NCI-H187 treated with DMSO at 0.1 percent for 48 hours (cell line): ENCODE measurements at places on chromosomes 1 and 21.

- DNase-seq, result no peak
Measured at GRCh38 chr1:159939678-159940002, 5.8 kb downstream of the IGSF9 start.

DNA sequence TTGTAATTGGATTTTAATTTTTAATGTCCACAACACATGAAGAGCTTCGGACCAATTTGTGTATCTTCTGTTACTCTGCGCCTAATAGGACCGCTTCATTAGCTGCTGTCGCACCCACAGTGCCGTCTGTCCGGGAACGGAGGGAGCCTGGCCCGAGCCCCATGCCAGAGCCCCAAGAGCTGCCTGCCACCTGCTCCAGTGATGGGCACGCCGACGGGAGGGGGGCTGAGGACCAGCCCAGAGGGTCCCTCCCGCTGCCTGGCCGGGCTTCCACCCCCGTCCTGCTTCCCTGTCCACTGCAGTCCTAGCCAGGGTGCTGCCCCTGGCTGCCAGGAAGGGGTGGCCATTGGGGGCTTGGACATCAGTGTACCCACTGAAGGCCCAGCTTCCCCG is 30.3 kb upstream of the PLCH2 start:
- no peak for DNase-seq

- DNase-seq, result no peak
Measured at GRCh38 chr1:186139701-186140100, 235.4 kb downstream of the TPR start.

DNA sequence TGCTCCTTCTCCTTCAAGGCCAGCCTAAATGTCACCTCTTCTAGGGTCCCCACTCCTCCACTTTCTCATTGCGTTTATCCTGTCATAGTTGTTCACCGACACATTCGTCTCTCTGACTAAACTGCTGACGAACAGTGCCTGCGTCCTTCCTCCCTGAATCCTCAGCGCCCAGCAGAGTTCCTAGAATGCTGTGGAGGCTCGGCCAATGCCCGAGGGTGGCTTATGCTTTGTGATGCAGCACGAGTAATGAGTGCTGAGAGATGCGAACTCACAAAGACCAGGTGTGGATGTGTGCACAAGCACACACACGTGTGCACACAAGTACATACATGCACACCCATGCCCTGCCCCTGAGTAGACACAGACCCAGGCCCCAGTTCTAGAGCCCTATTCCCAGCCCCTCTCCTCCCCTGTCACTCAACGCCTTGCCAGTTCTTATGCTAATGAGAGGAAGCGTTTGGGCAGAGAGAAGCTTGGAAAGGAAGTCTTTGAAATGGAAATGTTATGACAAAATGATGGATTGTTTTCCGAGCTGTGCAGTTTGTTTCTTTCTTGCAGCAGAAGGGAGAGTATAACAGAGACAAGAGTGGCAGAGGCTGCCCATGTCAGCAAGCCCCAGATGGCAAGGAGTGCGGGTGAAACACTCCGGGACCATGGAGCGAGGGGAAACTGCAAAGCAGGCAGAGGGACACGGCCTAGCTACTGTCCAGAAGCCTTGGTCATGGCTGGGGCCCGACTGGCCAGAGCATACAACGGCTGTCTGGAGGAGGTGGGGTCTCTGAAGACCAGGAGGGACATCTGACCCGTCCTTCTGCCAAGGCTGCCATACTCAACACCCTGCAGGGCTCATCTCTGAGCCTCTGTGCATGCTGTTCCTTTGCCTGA is 24.2 kb downstream of the KCNA10 start:
- no peak for DNase-seq

GRCh38 chr1:209266590-209267205 is 316.8 kb upstream of the CAMK1G start:
- no peak for DNase-seq

DNA sequence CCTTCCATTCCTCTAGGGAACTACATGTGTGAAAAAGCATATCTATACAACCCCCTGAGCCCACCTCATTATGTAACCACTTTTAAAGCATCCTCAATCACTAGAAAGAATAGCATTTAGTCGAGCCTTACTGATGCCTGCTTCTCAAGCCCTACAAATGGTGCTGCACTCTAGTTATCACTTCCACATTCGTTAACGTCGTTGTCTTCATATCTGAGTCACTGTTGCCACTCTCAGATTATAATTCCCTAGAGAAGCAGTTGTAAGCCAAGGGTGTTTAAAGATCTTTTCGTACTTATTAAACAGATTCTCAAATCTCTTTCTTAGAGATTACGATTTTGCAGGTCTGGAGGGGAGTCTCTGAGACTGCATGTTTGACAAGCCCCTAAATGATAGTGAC is 16.5 kb downstream of the ATP1B1 start:
- no peak for DNase-seq

- DNase-seq, result peak; percentile 54
Measured at GRCh38 chr1:229148041-229148671, 122.8 kb upstream of the RAB4A start.

GRCh38 chr1:212367474-212368072 is 47.1 kb downstream of the PACC1 start:
- no peak for DNase-seq

DNA sequence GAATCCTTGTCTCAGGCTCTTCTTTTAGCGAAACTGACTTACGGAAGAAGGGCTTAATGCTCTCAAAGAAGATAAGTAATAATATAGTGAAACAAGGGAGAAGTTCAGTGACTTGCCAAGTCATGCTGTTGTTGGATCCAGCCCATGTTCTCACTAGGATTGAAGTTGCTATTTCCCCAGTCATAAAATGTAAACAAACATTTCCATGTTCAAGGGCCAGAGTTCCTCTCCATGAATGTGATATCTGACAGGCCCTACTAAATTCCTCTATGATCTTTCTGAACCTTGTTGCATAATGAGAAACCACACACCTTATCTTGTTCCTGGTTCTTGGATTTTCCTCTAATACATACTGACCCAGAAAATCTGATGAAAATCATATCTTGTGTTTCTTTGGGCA is 876.5 kb upstream of the B3GALT2 start:
- DNase-seq, result no peak

DNA sequence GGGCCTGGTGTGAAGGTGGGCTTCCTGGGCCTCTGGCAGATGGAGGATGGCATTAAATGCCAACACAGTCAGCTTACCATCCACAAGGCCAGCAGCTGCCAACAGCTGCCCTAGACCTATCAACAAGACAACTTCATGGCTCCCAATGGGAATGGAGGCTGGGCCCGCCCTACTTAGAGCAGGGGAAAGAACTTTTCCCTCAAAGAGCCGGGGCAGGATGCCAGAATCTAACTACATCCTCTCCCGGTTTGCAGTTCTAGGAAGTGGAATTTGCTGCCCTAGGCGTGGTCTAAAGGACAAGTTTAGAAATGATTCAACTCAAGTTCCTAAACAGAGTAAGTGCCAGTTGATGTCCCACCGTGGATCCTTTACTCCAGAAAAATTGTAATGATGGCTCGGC is 13.1 kb downstream of the ICMT start:
- DNase-seq, result no peak

- no peak for DNase-seq
Measured at GRCh38 chr1:239662950-239663349, 276.6 kb downstream of the CHRM3 start.

- no peak for DNase-seq
Measured at GRCh38 chr21:44024257-44024656, 12.1 kb downstream of the TRAPPC10 start.

GRCh38 chr1:245608271-245608670 is 453.5 kb downstream of the KIF26B start:
- DNase-seq, result no peak

DNA sequence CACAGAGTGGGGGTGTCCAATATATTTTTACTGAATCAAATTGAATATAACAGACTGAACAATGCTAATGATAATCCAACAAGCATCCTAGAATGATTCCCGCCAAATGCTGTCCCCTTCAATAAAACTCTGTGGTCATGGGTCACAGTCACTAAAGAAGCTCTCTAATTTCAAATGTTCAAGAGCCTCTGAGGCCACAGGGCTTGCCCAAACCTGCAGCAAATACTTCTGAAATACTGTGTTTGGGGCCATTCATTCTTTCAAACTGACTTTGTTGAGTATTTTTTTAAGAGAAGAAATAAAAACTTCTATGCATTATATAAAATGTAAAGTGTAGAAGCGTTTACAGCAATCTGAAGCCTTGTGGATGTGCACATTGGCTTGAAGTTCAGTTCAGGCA is 7.6 kb upstream of the BEND5 start:
- no peak for DNase-seq

DNA sequence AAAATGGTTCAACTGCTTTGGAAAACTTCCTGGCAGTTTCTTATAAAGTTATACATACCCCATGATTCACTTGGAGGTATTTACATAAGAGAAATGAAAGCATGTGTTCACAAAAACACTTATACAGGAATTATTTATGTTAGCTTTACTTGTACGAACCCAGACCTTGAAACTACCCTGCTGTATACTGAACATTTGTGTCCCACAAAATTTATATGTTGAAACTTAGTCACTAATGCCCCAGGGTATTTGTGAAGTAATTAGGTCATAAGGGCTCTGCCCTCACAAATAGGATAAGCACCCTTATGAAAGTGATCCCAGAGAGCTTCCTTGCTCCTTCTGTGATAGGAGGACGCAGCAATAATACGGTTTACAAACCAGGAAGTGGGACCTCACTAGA is 42.7 kb upstream of the B3GALT2 start:
- no peak for DNase-seq

GRCh38 chr1:76546354-76546933 is 320.8 kb upstream of the ST6GALNAC5 start:
- DNase-seq, result no peak

DNA sequence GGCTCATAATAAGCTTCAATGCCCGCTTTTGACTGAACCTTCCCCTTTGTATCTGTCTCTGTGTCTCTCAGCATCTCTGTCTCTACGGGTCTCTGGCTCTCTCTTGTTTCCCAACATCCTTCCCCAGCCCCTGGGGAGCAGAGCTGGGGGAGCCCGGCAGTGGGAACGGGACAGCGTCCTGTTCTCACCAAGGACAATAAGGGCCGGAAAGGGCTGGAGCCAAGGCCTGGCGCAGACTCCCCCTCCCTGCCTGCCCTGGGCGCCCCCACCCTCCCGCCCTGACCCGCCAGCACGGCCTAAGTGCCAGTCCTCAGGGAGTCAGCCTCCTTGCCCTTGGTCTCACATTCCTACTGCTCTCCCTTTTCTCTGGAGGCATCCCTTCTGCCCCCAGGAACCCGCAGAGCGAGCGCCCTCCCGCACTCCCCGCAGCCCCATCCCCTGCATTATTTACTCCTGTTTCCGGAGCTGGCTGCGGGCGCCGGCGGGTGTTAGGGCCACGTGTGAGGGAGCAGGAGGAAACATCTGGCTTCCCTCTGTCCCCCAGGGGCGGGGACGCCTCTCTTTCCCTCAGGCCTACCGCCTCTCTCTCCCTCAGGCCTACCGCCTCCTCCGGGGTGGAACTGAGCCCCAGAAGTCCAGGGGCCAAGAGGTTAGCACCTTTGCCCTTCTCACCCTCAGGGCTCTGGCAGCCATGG is 6.5 kb downstream of the KRTCAP2 start:
- no peak for DNase-seq

GRCh38 chr1:57307392-57308170 is 116.3 kb downstream of the DAB1 start:
- no peak for DNase-seq

DNA sequence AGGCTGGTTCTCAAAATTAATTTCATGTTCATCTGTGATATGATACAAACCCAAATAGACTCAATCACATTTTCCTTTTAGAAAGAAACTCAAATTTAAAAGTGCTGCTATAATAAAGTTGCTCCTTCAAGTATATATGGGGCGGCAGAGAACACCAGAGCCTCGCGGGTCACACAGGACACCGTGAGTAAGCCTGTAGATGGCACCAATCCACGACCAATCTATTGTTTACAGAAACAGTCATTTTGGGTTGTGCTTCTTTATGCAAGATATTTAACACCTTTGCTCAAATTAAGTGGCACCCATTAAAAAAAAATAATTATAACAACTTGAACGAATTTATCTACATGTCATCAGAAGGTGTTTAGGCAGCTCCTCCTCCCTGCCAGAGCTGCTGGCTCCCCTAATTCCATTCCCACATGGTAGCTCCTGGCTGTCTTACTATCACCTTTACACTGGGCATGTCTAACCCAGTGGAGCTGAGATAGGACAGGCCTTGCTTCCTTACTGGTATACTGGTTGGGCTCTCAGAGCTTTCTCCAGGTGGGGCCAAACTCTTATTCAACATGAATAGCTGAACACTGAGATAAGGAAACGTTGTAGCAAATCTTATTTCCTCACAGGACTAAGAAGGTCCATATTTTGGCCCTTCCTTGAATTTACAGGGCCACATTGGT is 287.0 kb downstream of the SDCCAG8 start:
- no peak for DNase-seq

DNA sequence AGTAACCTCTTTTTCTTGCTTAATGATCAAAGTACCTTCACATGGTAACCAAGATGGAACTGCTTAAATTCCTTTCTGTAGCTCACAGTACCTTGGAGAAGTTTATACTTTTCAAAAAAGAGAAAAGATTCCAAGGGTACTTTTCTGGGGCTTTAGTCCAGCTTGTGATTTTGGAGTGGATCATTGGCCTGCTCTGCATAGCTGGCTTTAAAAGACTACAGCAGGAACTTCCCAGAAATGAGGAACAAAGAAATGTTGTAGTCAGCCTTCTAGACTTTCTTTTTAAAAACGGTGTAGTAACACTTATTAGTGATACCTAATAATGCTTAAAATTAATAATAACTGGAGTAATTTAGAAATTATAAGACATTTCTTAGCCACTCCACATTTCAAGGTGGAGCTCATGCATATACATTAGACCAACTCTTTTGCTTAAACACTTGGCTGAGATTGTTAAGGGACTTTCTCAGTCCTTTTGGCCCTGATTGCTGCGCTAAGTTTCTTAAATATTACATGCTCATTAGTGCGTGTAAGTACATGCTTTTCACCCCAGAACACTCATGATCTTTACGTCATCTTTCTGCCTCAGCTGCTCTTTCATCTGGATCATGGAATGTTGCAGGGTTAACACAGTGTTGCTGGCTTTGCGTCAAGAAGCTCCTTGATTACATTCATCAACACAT is 57.3 kb downstream of the SDCCAG8 start:
- no peak for DNase-seq

DNA sequence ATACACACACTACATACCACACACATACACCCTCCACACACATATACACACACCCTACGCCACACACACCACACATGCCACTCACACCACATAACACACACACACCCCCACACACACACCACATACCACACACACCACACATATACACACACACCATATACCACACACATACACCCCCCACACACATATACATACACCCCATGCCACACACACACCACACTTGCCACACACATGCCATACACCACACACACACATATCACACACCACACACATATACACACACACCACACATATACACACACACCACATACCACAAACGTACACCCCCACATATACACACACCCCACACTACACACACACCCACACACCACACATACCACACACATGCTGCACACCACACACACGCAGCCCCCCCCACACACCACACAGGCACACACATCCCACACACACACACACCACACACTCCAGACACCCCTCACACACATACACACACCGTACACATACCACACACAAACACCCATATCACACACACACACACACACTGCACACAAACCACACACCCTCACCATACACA is 76.7 kb upstream of the TMPRSS2 start:
- no peak for DNase-seq

GRCh38 chr1:204569478-204569877 is 53.3 kb downstream of the MDM4 start:
- DNase-seq, result no peak

- no peak for DNase-seq
Measured at GRCh38 chr1:113747376-113747775, 11.9 kb downstream of the PHTF1 start.

- no peak for DNase-seq
Measured at GRCh38 chr1:185439727-185440415, 122.8 kb upstream of the IVNS1ABP start.
